ENCODE measurements at places on chromosomes 12 and 14. TPM values are rescaled to one million over a fixed set of nuclear protein-coding genes. Genes with fewer than 3 reads are reported as not detected.

INHBC gene
- total RNA-seq = not detected

PEBP1 gene
- 182 TPM for total RNA-seq

STON2 gene
- 87.8 TPM for total RNA-seq

GRCh38 chr14:50871914-50872732 is at the start of gene ABHD12B:
TSS of gene ABHD12B (plus strand) at chr14:50872053. CDS start at chr14:50872175, 122 bp downstream.
- DNase-seq = no peak
- H3K27ac ChIP-seq = no peak within 1 kb of the TSS
- H3K4me1 ChIP-seq = peaks cover 6% of the 10 kb centered on the region
- H3K4me3 ChIP-seq = no peak within 1 kb of the TSS
- no peaks in the 10 kb centered on the region for H3K27me3 ChIP-seq
- H3K36me3 ChIP-seq = no peaks in the 10 kb centered on the region

DNA sequence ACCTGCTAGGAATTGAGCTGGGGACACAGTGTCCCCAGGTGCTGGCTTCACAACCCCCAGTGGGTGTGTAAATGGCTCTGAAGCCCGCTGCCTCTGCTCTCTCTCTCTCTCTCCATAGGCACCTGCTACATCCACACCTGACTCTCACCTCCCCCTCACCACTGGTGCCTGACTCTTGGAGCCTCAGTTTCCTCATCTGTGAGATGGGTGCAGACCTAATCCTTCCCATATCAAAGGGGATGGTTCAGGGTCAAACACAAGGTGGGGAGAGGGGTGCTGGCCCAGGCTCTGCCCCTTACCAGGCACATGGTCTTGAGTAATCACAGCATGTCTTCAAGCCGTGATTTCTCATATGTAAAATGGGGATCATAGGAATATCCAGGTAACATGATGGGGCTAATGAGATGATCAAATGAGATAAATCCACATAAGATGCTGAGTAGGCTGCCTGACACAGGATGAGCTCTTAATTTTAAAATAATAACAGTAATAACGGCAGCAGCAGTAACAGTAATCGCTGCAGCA is 37.6 kb downstream of the TESC start:
- no peak for DNase-seq
- no peaks in the 10 kb centered on the region for H3K27me3 ChIP-seq
- H3K4me3 ChIP-seq = no peak overlapping the region
- no peaks in the 10 kb centered on the region for H3K4me1 ChIP-seq
- no peak overlapping the region for H3K27ac ChIP-seq

DNA sequence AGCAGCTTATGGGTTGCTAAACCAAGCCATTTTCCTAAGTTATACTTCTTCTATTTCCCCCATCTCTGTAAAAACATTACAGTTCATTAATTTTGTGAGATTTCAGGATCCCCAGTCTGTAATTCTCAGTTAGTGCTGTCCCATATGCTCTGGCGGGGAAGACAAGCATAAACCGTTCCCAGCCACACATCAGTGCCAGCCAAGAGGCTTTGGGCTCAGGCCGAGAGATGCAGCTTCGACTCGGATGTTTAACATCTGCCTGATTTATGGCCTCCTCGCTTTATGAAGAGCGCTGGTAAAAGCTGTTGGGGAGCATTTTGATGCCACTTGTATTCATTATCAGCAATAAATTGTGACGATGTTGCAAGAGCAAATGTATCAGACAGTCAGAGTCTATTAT is 349.1 kb upstream of the CCDC196 start:
- no peak for DNase-seq
- H3K27me3 ChIP-seq = no peaks in the 10 kb centered on the region
- no peak overlapping the region for H3K4me3 ChIP-seq
- no peak overlapping the region for H3K27ac ChIP-seq
- H3K36me3 ChIP-seq = no peaks in the 10 kb centered on the region

- DNase-seq = no peak
- no peak overlapping the region for H3K4me3 ChIP-seq
- H3K4me1 ChIP-seq = no peaks in the 10 kb centered on the region
These were observed 86.3 kb downstream of the EMP1 start for GRCh38 chr12:13282861-13283260.

GRCh38 chr12:122079532-122080081 is 1.1 kb downstream of the MLXIP start:
- no peak for DNase-seq
- no peaks in the 10 kb centered on the region for H3K36me3 ChIP-seq
- no peaks in the 10 kb centered on the region for H3K27me3 ChIP-seq
- peak overlapping the region; percentile 85 for H3K27ac ChIP-seq
- H3K4me3 ChIP-seq = peak overlapping the region; percentile 82

- H3K4me3 ChIP-seq = no peak overlapping the region
- H3K27ac ChIP-seq = no peak overlapping the region
- H3K36me3 ChIP-seq = no peaks in the 10 kb centered on the region
- H3K27me3 ChIP-seq = no peaks in the 10 kb centered on the region
- H3K4me1 ChIP-seq = no peaks in the 10 kb centered on the region
These were observed 1.6 kb upstream of the C12orf71 start for GRCh38 chr12:27083861-27084394.
